ENCODE measurements at places on chromosomes 3 and 15. TPM values are rescaled to one million over a fixed set of nuclear protein-coding genes. Genes with fewer than 3 reads are reported as not detected.

The C3orf33 gene
- total RNA-seq = 2.3 TPM

The FANCD2OS gene
- not detected for total RNA-seq

The TGM5 gene
- total RNA-seq = 72.5 TPM

The MB21D2 gene
- 7.9 TPM for total RNA-seq

DNA sequence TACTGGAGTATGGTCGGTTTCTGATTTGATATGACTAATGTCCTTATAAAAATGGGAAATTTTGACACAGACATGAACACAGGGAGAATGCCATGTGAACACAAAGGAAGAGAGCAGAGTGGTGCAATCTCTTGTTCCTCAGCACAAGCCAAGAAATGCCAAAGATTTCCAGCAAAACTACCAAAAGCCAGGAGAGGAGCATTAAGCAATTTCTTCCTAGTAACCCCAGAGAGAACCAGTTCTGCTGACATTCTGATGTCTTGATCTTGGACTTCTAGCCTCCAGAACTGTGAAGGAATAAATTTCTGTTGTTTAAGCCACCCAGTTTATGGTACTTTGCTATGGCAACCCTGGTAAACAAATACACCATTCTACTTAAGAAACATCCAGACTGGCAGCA lies 227.8 kb upstream of the MRPL3 start:
- no peak for DNase-seq

DNA sequence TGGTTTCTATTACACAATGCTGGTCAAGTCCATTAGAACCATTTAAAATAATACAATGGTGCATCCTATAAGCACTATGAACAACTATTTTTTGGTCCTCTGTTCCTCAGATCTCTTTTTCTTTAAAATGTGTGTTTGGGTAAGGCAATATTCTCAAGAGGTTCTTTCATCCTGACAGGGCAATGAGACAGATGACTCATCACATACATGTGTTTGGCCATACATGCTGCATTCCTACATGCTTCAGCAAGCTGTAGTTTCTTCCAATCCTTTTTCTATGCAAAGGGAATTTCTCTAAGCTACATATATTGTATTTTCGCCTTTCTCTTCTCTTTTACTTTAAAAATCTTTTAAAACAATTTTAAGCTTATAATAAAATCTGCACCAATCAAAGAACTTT lies 52.7 kb downstream of the OTOL1 start:
- DNase-seq = no peak

DNA sequence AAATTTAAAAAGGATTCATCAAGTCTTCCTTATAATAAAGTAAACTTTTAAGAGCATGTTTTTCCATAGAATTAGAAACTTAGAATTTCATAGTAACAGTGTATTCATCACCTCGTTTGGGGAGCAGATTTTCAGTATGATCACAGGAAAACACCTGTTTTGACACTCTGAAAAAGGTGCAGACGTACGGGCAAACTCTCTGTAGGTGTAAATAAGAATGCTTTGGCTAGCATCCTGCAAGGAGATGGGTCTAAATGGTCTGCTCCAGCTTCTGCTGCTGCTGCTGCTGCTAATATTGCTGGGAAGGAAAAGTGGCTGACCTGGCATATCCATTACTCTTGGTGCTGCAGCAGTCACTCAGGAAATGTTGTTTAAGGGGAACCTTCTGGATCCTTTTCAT lies 66.0 kb downstream of the MBNL1 start:
- DNase-seq = no peak

- DNase-seq = no peak
These were observed 46.3 kb downstream of the EBLN2 start for GRCh38 chr3:73107676-73108187.

All from lower leg skin (tissue), 4 donors.